ENCODE measurements at places on chromosomes 4 and X. TPM values are rescaled to one million over a fixed set of nuclear protein-coding genes. Genes with fewer than 3 reads are reported as not detected.
A peak's percentile ranks its signal among the peaks of the same experiment; 100 is the strongest.

- no peaks in the 10 kb centered on the region for H3K27me3 ChIP-seq
- no peaks in the 10 kb centered on the region for H3K36me3 ChIP-seq
- no peak for DNase-seq
- H3K27ac ChIP-seq, result no peak overlapping the region
- H3K4me3 ChIP-seq, result no peak overlapping the region
These were observed 57.1 kb upstream of the NOCT start for GRCh38 chr4:138958519-138958918.

DNA sequence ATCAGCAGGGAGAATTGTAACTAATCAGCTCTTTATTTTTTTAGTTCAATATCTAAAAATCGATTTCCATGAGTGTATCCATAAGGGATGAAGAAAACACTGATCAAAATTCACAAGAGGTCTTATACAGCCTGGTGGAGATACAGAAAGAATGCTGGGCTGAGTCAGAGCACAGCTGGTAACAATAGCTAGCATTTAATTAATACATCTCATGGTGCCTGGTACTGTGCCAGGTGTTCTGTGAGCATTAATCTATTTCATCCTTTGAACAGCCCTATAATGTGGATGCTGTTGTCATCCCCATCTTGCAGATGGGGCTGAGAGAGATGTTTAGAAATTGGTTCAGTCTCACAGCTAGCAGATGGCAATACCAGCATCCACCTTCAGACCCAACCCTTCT lies 250.9 kb upstream of the RPS6KA3 start:
- H3K27me3 ChIP-seq, result no peaks in the 10 kb centered on the region
- H3K27ac ChIP-seq, result no peak overlapping the region
- no peaks in the 10 kb centered on the region for H3K4me1 ChIP-seq
- no peaks in the 10 kb centered on the region for H3K36me3 ChIP-seq
- no peak for DNase-seq

DNA sequence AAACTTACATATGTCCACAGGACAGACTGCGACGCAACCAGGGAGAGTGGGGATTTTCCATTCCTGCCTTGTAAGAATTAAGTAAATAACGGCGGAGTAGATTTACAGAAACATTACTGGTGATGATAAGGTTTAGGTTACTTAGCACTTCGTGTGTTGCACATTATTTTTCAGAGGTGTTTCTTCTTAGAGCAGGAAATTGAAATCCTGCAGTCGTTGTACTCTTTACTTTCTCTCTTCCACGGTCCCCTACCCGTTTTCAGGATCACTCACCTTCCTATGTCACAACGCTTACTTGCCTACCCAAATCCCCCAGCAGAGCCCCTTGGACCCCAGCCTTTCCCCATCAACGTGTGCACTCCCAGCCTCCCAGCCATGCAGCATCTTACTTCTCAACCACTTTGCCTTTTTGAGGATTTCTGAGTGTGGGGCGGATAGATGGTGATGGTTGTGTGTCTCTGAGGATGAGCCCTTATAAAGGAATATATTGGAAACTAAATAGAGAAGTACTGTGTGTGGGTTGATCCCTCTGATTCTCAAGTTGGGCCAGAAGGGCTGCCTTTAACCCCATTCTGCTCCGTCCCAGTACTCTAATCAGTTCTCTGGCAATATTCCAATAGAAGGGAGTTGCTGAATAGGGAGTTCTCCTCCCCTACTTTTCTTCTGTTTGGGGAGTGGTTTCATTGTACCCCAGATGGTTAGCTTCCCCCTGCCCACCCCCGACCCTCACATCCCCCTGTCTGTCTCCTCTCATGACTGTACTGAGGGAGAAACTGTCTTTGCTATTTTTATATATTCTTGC lies 1.6 kb downstream of the MID2 start:
- DNase-seq, result no peak
- no peaks in the 10 kb centered on the region for H3K27me3 ChIP-seq
- peak overlapping the region; percentile 82 for H3K27ac ChIP-seq
- H3K4me1 ChIP-seq, result no peaks in the 10 kb centered on the region

- no peak for DNase-seq
- H3K4me1 ChIP-seq, result no peaks in the 10 kb centered on the region
- no peaks in the 10 kb centered on the region for H3K27me3 ChIP-seq
- H3K27ac ChIP-seq, result no peak overlapping the region
These were observed 56.0 kb downstream of the ZCCHC12 start for GRCh38 chrX:118879586-118879985.

STX18 gene
- 8.8 TPM for total RNA-seq

DNA sequence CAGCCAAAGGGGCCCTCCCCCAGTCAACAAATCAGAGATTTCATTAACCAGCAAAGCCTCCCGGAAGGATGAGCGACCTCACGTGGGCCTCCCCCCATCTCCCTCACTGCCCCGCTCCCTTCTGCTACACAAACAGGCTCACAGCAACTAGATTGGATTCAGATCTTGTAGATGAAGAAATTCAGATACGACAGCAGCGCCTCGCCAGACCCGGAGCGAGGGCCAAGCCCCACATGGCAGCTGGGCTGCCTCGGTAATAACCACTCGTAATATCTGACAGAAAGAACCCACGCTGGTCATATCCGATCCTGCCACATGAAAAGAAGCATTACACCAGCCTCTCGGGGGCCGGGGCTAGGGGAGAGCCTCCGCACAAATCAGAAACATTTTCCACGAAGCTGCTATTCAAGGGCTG lies 581.3 kb downstream of the BCOR start:
- no peak overlapping the region for H3K4me3 ChIP-seq
- H3K4me1 ChIP-seq, result peaks cover 6% of the 10 kb centered on the region
- no peaks in the 10 kb centered on the region for H3K36me3 ChIP-seq

GRCh38 chrX:22392133-22392948 lies 119.6 kb downstream of the CBLL2 start:
- H3K4me3 ChIP-seq, result no peak overlapping the region
- no peak for DNase-seq

DNA sequence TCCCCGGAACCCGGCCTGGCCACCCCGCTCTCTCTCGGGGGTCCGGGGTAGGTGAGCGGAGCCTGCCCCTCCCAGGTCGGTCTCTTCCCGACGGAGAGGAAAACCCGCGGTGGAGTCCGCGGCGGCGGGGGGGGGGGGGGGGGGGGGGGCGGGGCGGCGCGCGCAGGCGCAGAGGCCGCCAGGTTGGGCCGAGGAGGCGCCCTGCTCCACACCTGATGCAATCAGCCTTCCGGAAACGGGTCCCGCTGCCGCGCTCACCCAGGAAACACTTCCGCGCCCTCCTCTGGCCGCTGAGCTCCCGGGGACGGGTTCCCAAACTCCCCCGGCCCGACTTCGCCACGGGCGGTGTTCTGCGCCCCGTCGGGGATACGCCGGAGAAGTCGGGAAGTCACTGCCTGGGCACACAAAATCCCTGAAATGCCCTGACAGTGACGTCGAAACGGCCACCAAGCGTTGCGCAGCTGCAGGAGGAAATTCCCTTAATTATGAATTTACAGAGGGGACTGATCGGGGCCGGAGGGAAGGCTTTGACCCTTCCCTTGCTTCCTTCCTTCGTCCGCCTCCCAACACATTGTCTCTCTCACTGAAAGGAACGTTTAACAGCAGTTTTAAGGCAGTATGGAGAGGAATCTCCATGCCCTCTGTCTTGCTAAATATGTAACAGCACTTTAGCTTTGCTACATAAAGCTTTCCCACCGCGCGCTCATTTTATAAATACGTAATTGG lies 2.1 kb upstream of the APBB2 start:
- no peaks in the 10 kb centered on the region for H3K36me3 ChIP-seq
- H3K27me3 ChIP-seq, result no peaks in the 10 kb centered on the region
- peak overlapping the region; percentile 86 for H3K27ac ChIP-seq
- H3K4me1 ChIP-seq, result no peaks in the 10 kb centered on the region

- no peaks in the 10 kb centered on the region for H3K27me3 ChIP-seq
- H3K36me3 ChIP-seq, result peaks cover 58% of the 10 kb centered on the region
- no peak overlapping the region for H3K4me3 ChIP-seq
- H3K27ac ChIP-seq, result no peak overlapping the region
These were observed 19.8 kb upstream of the ADD1 start for GRCh38 chr4:2823671-2824328.

GABRG1 gene
- not detected for total RNA-seq

DNA sequence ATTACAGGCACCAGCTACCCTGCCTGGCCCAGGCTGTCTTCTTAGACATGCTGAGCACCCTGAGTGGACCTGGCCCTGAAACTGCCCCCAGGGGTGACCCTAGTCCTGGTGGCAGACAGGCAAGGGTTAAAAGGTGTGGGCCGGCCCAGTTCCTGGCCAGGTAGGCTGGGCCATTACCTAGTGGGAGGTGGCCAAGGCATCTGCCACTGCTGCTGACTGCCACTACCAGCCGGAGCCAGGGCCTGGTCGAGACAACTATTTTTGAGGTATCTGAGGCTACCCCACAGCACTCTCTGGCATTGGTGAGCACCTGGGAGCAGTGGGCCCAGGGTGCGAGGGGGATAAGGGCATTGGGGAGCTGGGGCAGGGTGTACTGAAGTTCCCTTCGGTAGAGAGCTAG lies at the start of gene CCDC120:
TSS of gene CCDC120 (plus strand) at position 206 of the 400 bp plus-strand sequence. CDS start 3,043 bp downstream, outside the sequence.
- H3K27ac ChIP-seq, result no peak within 1 kb of the TSS
- H3K27me3 ChIP-seq, result no peaks in the 10 kb centered on the region
- no peaks in the 10 kb centered on the region for H3K36me3 ChIP-seq
- H3K4me1 ChIP-seq, result no peaks in the 10 kb centered on the region
- no peak for DNase-seq
- no peak within 1 kb of the TSS for H3K4me3 ChIP-seq

- no peak overlapping the region for H3K27ac ChIP-seq
- no peak for DNase-seq
- no peaks in the 10 kb centered on the region for H3K27me3 ChIP-seq
- H3K4me1 ChIP-seq, result no peaks in the 10 kb centered on the region
These were observed 171.9 kb downstream of the DKK2 start for GRCh38 chr4:106864231-106864630.

- H3K27ac ChIP-seq, result no peak overlapping the region
- no peaks in the 10 kb centered on the region for H3K4me1 ChIP-seq
- H3K27me3 ChIP-seq, result no peaks in the 10 kb centered on the region
- DNase-seq, result no peak
- no peaks in the 10 kb centered on the region for H3K36me3 ChIP-seq
These were observed 204.5 kb upstream of the PSAPL1 start for GRCh38 chr4:7638984-7639789.

GRCh38 chr4:41358647-41359421 lies 102.1 kb downstream of the UCHL1 start:
- H3K4me1 ChIP-seq, result no peaks in the 10 kb centered on the region
- no peaks in the 10 kb centered on the region for H3K36me3 ChIP-seq
- no peak overlapping the region for H3K4me3 ChIP-seq
- H3K27me3 ChIP-seq, result no peaks in the 10 kb centered on the region

- no peak overlapping the region for H3K27ac ChIP-seq
- no peak overlapping the region for H3K4me3 ChIP-seq
- H3K4me1 ChIP-seq, result no peaks in the 10 kb centered on the region
- no peaks in the 10 kb centered on the region for H3K36me3 ChIP-seq
These were observed 83.2 kb downstream of the TMEM131L start for GRCh38 chr4:153549405-153549804.

GRCh38 chr4:84342161-84342560 lies 156.9 kb downstream of the NKX6-1 start:
- H3K36me3 ChIP-seq, result no peaks in the 10 kb centered on the region
- no peak overlapping the region for H3K4me3 ChIP-seq
- DNase-seq, result no peak
- H3K27me3 ChIP-seq, result no peaks in the 10 kb centered on the region
- no peak overlapping the region for H3K27ac ChIP-seq

DNA sequence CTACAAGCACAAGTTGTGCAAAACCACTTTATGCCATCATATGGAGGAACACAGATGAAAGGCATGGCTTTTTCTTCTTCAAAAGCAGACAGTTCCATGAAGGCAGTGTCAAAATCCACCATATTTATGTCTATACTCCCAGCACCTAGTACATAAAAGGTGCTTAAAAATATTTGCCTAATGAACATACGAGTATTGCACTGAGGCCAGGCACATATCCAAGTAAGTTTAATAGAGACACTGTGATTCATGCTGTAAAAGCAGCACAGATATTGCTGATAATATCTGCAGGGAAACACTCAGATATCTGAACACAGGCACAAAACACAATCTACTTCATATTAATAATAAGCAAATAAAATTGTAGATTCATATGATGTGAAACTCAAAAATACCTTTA lies 48.1 kb upstream of the CXCL8 start:
- no peaks in the 10 kb centered on the region for H3K27me3 ChIP-seq
- DNase-seq, result no peak
- H3K4me1 ChIP-seq, result no peaks in the 10 kb centered on the region

DNA sequence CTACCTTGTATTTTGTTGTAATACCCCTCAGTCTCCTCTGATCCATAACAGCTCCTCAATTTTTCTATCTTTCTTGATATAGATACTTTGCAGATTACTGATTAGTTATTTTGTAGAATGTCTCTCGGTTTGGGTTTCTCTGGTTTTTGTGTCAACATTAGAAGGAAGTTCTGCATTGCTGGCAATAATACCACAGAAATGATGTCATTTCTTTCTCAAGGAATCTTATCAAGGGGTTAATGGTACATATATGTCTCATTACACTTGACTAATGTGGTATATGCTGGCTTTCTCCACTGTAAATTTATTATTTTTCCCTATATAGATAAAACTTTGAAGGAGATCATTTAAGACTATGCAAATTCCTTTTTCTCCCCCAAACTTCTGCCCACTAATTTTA lies 183.6 kb upstream of the DKK2 start:
- H3K4me3 ChIP-seq, result no peak overlapping the region
- H3K27me3 ChIP-seq, result no peaks in the 10 kb centered on the region
- H3K36me3 ChIP-seq, result no peaks in the 10 kb centered on the region
- no peaks in the 10 kb centered on the region for H3K4me1 ChIP-seq
- H3K27ac ChIP-seq, result no peak overlapping the region

DNA sequence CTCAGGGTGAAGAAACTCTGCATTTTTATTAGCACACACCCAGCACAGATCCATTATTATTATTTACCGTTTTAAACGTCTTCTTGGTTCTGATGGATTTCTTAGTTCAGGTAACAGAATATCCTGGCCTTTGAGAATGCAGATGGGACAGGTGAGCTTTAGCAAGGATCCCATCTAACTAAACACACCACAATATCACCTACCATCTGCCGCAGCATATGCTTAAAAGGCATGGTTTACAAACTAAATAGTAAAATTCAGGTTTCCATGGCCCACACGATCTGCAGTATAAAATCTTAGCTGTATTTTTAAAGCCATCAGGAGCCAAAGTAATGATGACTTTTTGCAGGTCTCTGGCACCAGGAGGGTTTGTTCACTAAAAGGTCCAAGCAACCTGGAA lies 31.7 kb upstream of the GATB start:
- H3K4me3 ChIP-seq, result no peak overlapping the region
- peaks cover 7% of the 10 kb centered on the region for H3K4me1 ChIP-seq
- H3K36me3 ChIP-seq, result no peaks in the 10 kb centered on the region
- H3K27me3 ChIP-seq, result no peaks in the 10 kb centered on the region
- no peak for DNase-seq

DNA sequence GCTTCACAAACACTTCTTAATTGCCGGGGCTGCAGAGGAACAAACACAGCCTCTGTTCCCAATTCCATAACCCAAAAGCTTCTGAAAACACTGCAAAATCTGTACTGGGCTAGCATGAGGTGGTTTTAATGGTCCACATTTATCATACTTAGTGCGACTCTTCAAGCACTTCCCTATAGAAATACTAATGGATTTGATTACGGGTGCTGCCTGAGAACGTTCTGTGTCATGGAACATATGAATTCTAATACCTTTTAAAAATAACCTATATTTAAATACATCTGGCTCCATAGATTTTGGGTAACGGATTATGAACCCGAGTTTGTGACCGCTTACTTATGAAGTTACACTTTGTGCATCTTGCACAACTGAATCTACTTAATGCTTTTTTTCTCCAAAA lies 35.4 kb upstream of the STS start:
- H3K4me1 ChIP-seq, result no peaks in the 10 kb centered on the region
- no peak overlapping the region for H3K27ac ChIP-seq
- H3K4me3 ChIP-seq, result no peak overlapping the region
- H3K36me3 ChIP-seq, result no peaks in the 10 kb centered on the region
- no peak for DNase-seq
- H3K27me3 ChIP-seq, result no peaks in the 10 kb centered on the region

Data from right atrium auricular region (tissue), 2 donors.